Vagina (tissue), 2 donors: ENCODE measurements at places on chromosomes 11 and 22.

- DNase-seq, result no peak
These were observed 24.9 kb downstream of the BMAL1 start for GRCh38 chr11:13302420-13302958.

DNA sequence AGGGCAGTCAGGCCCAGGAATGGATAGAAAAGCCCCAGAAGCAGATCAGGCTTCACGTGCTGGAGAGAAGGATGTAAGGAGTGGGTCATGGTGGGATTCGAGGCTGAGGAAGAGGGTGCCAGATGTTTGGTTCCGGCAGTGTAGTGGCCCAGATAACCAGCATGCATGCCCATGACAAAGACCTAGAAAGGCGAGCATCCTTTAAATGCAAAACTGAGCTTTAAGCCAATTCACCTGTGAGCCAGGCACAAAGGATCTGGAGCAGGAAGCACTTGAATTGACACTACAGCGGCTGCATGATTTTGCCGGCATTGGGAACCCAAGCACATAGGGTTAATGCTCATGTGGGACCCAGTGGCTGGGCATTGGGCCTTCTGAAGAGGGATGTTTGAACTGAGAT is 185.5 kb downstream of the TRIM29 start:
- DNase-seq, result no peak

GRCh38 chr11:4125141-4125540 is 30.5 kb downstream of the RRM1 start:
- DNase-seq, result no peak

- no peak for DNase-seq
These were observed 1.2 kb downstream of the CARNS1 start for GRCh38 chr11:67416416-67417335.
